ENCODE measurements at places on chromosomes 13 and 19. TPM values are rescaled to one million over a fixed set of nuclear protein-coding genes. Genes with fewer than 3 reads are reported as not detected.

GRCh38 chr13:80865329-80865728 is 524.4 kb upstream of the SPRY2 start:
- DNase-seq = no peak

DNA sequence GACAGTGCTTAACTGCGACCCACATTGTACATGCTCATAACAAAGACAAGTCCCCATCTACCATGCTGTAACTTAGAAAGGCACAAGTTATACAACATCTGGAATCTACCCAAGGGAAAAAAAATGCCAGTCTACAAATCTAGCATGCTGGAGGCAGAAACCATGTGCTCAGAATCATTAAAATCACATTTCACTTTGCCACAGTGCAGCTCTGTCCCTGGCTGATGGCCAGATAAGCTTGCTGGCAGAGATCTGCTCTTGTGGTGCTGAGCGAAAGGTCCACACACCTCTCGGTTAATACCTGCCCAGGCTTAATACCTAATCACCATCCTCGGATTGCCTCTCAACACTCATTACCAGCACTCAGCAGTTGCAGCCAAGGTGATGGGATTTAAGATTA is 74.1 kb upstream of the UQCRFS1 start:
- no peak for DNase-seq

DNA sequence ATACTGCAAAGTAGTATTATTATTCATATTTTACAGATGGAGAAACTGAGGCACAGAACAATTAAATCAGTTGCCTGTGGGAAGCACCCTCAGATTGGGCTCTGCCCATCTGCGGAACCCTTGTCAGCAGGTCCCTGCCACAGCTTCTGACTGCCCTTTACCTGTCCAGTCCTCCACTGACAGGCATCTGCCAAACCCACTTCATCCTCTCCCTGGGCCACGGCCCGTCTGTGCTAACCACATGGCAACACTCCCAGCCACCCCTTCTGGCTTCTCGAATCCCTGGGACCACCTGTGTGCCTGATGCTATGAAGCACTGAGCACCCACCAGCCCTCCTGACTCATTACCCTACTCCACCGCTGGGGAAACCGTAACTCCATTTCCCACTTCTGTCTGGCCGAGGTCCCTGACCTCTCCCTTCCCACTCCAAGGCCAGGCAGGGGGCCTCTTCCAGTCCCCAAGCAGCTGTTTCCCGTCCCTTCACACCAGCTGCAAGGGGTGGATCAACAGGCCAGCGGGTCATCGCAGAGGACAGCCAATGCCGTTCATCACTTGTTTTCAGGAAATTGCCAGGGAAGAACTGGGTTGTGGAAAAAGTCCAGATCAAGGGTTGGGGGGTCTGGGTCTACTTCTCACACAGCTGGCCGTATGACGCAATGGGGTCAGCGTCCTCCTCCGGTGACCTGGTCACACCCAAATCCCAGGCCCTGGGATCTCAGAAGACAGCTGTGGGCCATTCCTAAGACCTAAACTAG is 2.5 kb downstream of the KANK3 start:
- DNase-seq = peak; percentile 65

DNA sequence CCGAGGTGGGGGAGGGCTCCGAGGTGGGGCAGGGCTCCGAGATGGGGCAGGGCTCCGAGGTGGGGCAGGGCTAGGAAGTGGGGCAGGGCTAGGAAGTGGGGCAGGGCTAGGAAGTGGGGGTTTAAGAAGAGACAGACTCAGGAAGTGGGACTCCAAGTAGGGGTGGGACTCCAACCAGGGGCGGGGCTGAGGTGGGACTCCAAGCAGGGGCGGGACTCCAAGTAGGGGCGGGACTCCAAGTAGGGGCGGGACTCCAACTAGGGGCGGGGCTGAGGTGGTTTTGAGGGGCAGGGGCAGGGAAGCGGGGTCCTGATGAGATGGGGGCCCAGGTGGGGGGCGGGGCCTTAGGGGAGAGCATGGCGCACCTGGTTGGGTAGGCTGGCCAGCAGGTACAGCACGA is 13.6 kb downstream of the CFD start:
- DNase-seq = no peak

GRCh38 chr19:4589579-4590410 is 30.3 kb upstream of the SEMA6B start:
- peak; percentile 31 for DNase-seq

DNA sequence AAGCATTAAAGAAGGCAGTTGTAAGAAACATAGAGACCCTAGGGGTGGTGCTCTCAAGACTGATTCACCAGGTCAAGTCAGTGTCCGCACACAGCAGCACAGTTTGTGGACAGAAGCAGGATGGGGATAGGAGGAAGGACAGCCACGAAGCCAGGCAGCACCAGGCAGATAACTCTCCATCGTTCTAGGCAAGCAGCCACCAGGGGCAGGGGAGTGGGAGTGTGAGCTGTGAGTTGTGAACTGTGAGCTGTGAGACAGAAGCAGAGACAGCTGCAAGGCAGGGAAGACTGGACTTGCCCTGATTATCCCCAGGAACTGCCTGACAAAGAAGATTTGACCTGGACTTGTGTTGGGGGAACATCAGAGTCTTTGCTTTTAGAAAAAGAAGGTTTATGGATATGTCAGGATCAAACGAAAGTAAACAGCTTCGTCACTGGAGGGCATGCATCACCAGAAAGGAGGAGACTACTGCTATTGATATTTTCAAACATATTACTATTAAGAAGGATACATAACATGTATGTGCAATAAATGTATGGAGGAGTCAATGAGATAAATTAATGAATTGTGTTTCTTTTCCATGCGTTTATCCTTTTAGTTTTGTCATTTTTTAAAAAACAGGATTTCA is 286.1 kb downstream of the IRS2 start:
- DNase-seq = peak; percentile 46

Gene FBXO27
- 4.7 TPM for total RNA-seq

Gene ZNF442
- 3.5 TPM for total RNA-seq

Gene MBD3L3
- total RNA-seq = not detected

Gene ACP7
- not detected for total RNA-seq

Gene CGB7
- 0.29 TPM for total RNA-seq

Gene SPACA6
- total RNA-seq = 9.4 TPM

Gene CACNG7
- total RNA-seq = not detected

Data from osteoblast (primary cell).